ENCODE measurements at places on chromosomes 6 and 20.

DNA sequence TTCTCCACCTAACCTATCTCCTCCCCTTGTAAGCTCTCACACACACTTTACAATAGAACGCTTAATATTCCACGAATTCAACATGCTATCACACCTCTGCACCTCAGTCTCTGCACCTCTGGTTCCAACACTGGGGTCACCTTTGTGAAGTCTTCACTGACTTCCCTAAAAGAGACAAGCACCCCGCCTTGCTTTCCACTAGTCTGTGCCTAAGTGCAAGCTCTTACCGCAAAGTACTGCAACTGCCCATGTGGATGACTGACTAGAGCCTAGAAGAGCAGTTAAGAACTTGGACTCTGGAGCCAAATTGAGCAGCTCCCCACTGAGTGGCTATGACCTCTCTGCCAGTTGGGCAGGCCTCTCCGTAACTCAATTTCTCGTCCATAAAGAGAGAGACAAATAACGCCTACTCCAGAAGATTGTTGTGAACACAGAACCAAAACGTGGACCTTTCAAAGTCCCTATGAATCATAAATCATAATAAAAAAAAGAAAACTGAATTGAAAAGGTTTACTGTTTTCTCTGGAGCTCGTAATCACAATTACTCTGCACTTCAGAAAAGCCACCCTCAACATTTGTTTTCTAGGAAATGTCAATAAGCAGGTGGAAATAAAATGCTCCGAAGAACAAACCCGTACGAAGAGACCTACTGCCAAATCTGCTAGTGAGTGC is 1.2 kb downstream of the IFNGR1 start:
- DNase-seq, result peak; percentile 55

DNA sequence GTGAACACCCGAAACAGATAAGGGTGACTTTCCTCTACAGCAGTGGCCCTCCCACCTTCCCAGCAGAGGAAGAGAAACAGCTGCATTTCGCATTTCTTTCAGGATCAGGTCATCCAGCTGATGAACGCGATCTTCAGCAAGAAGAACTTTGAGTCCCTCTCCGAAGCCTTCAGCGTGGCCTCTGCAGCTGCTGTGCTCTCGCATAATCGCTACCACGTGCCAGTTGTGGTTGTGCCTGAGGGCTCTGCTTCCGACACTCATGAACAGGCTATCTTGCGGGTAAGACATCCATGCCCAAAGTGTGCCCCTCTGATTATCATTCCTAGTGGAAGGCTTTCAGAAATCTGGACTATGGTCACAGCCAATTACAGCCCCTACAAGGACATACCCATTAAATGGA is 27.8 kb upstream of the MROH8 start:
- DNase-seq, result no peak

DNA sequence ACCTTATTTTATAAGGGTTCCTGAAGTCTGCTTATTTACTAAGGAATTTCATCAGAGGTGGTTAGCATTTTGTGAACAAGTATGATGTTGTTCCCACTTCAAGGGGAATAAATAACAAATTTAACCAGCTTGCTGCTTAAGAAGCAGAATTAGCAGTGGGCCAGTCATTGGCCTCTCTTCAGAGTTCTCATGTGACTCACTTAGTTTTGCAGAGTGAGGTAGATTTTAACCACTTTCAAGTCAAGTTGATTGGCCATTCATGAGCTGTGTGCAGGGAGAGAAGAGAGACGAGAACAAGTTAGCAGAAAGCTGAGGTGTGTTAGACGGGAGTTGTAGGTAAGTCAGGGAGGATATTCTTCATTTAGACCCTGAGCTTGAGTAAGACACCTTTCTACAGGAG is 18.1 kb downstream of the TOP1 start:
- DNase-seq, result peak; percentile 50

DNA sequence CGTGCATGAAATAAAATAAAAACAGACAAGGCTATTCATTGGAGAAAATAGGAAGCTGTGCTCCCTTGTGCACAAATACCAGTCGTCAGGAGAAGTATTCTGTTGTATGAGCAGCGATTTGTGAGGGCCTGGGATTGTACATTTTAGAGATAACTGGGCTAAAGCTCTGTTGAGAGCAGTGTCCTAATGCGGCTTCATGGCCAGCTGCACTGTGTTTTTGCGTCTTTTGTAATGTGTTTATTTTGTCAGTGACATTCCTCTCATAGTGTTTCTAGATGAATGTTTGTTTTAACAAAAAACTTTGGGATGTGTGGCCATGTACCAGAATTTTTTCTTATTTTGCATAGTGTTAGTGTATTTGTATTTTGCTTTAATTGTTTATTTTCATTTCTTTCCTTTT is 14.8 kb downstream of the ERMARD start:
- no peak for DNase-seq

DNA sequence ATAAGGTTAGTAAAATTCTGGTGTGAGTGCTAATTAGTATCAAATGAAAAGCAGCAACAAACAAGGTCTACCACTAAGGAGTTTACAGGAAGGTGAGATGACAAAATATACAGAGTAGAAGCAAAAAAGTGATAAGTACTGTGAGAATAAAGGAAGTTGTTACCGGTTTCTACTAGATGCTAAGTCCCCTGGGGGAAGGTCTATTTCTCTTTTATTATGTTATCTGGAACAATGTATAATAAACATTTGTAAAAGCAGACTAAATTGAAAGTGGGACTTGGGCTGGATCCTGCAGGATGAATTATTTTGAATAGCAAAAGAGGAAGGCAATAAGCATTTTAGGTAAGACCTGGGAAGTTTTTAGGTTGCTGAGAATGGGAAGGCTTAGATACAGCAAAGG is 158.7 kb upstream of the SLC22A16 start:
- DNase-seq, result no peak

- no peak for DNase-seq
Measured at GRCh38 chr6:135826236-135826804, 25.2 kb upstream of the PDE7B start.

- no peak for DNase-seq
Measured at GRCh38 chr20:9236458-9236857, 167.6 kb downstream of the PLCB4 start.

DNA sequence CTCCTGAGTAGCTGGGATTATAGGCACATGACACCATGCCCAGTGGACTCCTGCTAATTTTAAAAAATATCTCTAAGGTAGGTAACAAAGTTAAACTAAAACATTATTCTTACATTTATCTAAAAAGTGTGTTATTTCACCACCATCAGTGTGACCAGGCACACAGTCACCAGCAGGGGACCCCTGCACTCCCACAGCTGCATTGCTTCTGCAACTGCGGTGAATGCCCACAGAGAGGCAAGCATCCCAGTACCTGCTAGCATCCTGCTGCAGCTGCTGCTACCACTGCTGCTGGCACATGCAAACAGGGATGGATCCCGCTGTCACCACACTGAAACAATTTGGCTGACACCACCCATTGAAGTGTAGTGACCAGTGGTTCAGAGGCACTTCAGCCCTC is 21.9 kb upstream of the EPB41L2 start:
- DNase-seq, result no peak

DNA sequence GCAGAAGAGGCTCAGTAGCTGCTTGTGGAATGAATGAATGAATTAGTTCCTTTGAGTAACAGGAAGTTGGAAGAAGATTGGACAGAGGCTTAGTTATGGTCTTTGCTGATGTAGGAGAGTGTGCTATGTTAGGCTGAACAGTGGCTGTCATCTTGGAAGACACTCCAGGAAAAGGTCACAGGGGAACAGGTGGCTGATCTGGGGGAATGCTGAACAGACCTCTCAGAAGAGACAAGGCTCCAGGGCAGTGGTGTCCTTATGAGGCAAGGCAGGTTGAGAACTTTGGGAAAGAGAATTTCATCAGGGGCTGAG is 62.3 kb downstream of the UTRN start:
- DNase-seq, result no peak

DNA sequence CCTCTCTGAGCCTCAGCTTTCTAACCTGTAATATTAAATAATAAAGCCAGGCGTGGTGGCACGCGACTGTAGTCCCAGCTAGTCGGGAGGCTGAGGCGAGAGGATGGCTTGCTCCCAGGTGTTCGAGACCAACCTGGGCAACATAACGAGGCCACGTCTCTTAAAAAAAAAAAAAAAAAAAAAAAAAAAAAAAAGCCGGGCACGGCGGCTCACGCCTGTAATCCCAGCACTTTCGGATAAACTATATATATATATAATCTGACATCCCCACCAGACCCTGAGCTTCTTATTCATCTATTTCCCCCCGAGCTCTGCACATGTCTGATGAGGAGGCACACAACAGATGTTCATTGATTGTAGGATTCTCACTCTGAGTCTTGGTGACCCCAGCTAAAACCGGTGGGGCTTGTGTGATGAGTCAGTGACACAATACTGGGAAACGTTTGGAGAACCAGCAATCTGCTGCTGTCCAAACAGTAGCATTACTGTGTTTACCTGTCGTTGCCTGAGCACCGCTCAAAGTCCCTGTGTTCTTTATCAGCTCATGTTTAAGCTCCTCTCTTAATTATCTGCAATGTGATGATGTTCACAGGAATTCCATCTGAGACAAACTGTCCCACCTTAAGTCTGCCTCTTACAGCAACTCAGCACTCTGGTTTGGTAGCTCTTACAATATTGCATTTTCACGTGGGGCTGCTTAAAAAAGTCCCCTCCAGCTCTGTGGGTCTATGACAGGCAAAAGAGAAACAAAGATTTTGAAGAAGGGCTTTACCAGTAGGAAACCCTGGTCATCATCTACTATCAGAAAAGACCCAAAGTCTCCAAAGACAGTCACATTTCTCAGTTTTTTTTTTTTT is 1.0 kb upstream of the SPATA2 start:
- DNase-seq, result peak; percentile 52

DNA sequence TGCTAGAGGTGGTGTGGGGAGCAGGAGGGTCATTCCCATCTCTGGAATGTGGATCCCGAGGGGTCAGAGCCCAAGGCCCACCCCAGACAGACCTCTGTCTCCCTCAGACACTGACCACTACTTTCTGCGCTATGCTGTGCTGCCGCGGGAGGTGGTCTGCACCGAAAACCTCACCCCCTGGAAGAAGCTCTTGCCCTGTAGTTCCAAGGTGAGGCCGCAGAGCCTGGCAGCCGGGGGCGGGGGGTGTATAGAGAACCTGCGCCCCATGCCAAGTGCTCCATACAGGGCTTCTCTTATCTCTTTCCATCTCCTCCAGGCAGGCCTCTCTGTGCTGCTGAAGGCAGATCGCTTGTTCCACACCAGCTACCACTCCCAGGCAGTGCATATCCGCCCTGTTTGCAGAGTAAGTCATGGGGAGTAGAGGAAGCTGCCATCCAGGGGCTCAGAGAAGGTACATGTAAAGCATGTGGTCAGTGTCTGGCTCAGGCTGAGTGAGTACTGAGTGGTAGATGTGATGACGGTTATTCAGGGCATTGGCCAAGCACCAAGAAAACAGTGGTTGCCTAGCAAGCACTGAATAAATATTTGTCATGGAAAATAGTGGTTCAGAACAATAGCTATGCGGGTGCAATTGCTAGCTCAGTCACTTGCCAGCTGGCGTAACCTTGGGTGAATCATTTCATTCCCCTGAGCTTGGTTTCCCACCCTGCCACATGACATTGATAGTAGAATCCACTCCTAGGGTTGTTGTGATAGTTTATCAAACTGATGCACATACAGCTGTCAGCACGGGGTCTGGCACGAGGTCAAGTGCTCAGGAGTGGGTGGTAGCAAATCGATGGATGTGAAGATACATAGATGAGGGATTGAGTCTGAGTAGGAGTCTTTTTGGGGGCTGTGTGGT is 3.5 kb downstream of the PIGT start:
- DNase-seq, result peak; percentile 97

DNA sequence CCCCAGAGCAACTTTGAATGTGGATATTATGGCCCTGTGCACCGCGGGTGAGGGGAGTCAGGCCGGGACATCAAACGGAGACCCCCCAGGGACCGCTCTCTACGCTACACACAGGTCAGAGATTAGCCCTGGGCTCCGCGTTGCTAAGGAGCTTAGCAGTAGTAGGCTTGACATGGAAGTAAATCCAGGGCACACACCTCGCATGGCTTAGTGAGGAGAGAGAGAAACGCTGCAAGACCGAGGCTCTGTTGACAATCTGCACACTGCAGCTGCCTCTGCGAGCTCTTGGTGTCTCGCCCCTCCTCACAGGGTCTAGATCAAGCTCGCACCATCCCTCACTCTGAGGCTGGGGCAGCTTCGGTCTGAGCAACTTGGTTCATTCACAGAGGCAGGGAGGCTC is 116.1 kb upstream of the CDH4 start:
- no peak for DNase-seq

- DNase-seq, result peak; percentile 73
Measured at GRCh38 chr20:6122873-6123648, at the start of gene FERMT1. Gene FERMT1 (minus strand): TSS chr20:6123030. CDS start chr20:6119554, 3,476 bp downstream.

GRCh38 chr6:104566411-104566810 is 293.3 kb downstream of the HACE1 start:
- peak; percentile 81 for DNase-seq

DNA sequence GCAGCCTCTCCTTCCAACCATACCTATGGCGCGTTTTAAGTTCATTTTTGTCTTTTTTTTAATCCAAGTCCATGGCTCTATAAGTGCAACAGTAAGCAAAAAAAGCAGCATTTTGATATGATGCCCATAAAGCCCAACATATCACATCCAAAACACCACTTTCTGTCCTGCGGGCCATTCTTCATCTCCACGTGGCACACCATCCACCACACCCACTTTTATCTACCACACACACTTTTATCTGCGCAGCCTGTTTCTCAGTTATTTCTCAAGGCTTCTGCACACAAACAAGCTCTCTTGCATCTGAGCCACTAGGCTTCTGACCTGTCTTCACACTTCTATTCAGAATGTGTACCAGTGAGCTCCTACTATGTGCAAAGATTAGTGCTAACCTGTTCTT is 5.3 kb downstream of the GCLC start:
- no peak for DNase-seq

DNA sequence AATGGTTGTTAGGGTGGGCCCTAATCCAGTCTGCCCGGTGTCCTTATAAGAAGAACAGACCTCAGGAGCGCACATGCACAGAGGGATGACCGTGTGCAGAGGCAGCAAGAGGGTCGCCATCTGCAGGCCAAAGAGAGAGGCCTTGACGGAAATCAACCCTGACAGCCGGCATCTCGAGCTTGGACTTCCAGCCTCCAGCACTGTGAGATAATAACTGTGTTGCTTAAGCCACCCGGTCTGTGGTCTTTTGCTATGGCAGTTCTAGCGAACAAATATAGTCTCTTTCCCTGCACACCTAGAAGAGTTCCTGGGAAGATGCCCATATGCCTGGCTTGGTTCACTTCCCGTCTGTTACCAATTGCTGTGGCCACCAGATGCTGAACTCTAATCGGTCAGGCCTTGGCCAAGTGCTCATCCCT is 35.3 kb upstream of the PTGIS start:
- peak; percentile 71 for DNase-seq

DNA sequence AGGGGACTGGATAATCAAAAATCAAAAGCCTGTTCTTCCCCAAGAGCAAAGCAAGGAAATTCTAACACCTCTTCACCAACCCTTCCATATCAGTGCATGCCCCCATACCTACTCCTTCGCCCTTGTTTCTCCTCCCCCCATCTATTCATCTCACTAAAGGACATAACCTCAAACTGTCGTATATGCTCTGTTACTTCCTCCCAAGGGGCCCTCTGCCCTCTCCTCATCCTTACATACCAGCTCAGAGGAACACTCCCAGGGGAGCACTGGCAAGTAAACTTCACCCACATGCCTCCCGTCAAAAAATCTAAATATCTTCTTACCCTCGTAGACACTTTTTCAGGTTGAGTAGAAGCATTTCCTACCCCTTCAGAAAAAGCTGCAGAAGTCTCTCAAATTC is 9.4 kb upstream of the ADTRP start:
- DNase-seq, result no peak

- no peak for DNase-seq
Measured at GRCh38 chr6:165298402-165298801, 11.0 kb downstream of the C6orf118 start.
